GM06990 (cell line): ENCODE measurements at places on chromosomes 16 and 17.

DNA sequence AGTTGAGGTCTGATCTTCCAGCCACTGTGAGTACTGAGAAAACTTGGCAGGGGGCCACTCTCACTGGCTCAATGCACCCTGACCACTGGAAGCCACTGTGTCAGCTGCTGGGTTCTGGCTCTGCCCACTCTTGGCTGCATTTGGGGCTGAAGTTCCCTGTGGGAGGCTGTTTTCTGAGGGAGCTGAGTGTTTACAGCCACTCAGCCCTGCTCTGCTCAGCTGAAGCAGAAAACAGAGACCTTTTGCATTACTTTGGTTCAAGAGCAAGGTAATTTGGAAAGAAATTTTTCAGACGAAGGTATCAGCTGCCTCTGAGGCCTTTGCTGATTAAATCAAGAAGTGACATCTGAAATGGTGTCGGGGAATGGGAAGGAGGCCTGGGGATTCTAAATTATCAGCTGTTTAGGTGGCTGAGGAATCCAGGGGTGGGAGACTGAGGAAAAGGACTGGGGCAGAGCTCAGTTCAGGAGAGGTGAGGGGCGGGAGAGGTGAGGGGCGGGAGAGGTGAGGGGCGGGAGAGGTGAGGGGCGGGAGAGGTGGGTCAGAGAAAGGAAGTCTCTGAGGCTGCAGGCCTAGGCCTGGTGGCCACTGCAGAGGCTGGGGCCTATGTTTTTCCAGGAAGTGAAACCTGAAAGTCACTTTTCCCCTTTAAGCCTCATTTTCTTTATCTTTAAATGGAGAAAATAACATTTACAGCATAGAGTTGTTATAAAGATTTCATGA, at the start of gene ACSM5:
TSS of gene ACSM5 (plus strand) at position 137 of the 723 bp plus-strand sequence. CDS start 1,951 bp downstream, outside the sequence.
- DNase-seq, result no peak

GRCh38 chr17:78409191-78409928, 30.9 kb downstream of the PGS1 start:
- DNase-seq, result no peak

DNA sequence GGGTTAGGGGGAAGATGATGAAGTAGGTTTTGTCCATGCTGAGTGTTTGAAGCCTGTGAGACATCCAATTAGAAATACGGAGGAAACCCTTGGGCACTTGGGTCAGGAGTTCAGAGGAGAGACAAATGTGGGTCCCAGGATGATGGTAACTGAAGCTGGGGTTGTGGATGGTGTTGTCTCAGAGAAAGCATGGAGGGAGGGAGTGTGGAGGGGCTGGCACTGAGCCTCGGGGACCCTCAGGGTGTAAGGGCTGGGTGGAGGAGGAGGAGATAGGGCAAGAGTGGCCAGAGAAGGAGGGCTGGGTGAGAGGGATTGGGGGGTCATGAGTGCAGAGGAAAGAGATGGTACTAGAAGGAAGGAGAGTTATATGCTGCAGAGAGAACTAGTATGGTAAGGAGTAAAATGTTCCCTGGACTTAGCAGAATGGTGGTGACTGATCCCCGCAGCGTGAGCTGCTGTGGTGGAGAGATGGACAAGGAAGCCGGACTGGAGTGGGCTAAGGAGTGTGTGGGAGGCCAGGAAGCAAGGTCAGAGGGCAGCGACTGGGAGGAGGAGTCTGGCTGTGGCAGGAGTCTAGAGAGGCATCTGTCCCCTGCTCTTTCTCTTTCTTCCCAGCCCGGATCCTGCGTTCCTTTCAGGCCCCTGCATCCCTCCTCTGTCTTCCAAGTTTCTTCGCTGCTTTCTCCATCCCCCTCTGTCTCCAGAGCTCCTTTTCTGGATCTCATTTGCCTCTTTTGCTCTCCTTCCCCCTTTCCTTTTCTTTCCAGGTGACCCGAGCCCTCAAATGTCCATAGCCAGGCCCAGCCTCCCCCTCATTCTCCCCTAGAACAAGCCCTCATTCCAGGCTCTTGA, 3.9 kb upstream of the COL1A1 start:
- no peak for DNase-seq

- peak; percentile 79 for DNase-seq
These were observed 701 bp downstream of the JMJD6 start for GRCh38 chr17:76725580-76726230.

DNA sequence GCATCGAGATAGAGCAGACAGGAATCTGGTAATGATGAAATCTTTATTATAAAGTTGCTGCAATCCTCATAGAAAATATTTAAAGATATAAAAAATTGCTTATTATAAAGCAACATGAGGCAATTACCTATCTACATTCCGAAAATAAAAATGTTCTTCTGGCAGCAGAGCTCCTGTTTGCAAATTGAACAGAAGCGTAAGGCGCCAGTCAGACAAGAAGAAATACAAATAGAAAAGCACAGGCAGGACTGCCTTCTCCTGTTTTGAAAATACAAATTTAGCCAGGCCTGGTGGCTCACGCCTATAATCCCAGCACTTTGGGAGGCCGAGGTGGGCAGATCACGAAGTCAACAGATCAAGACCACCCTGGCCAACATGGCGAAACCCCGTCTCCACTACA, 95.6 kb downstream of the CDYL2 start:
- DNase-seq, result no peak

GRCh38 chr17:58331815-58332777, 3.5 kb upstream of the TSPOAP1 start:
- peak; percentile 98 for DNase-seq

GRCh38 chr16:30982548-30983288, 2.3 kb upstream of the HSD3B7 start:
- DNase-seq, result no peak
